ENCODE measurements at places on chromosomes 12 and 14. TPM values are rescaled to one million over a fixed set of nuclear protein-coding genes. Genes with fewer than 3 reads are reported as not detected.

DNA sequence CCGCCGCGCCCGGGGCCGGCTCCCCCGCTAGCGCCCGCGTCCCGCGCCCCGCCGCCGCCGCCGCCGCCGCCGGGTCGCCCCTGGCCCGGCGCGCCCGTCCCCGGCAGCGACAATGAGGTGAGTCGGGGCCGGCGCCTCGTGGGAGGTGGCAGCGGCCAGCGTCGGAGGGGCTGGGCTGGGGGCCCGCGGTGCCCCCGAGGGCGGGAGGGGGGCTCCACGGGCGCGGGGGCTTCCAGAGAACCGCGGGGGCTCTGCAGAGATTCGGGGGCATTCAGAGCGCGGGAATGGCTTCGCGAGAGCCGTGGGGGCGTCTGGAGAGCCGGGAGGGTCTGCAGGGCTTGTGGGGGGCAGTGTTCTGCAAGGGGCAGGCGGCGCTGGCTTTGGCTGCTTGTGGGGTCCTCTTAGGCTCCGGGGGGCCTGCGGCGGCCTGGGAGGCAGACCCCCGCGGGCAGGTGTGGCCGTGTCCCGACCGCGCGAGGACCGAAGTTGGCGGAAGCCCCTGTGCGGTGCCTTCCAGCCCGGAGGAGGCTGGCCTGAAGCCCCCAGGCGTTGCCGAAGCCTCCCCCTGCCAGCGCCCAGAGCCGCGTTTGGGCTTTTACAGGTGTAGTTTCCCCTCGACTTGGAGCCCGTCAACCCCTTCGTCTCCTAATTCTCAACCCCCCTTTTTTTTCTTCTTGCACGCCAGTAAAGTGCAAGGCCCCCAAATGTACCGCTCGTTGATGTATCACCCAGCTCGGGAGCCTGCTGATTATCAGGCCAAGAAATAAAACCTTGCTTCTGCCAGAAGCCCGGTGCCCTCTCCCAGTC is 93.1 kb upstream of the EVL start:
- no peak for DNase-seq

DNA sequence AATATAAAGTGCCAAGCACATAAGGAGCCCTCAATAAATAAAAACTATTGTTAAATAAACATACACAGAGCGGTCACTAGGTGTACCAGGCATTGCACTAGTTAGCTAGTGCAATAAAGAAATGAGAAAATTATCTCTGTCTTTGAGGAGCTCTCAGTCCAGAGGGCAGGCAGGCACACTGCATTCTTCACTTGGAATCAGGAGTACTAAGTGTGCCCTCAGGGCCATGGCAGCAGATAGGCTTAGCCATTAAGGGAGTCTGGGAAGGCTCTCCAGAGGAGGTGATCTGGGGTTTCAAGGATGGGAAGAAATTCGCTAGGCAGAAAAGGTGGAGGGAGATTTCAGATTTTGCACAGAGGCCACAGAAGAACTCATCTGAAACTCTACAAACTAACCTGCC is 9.1 kb downstream of the ABCD4 start:
- DNase-seq, result no peak

GALNT8 gene
- 0.13 TPM for total RNA-seq

- no peak for DNase-seq
These were observed 593 bp upstream of the PA2G4 start for GRCh38 chr12:56103823-56104108.

DNA sequence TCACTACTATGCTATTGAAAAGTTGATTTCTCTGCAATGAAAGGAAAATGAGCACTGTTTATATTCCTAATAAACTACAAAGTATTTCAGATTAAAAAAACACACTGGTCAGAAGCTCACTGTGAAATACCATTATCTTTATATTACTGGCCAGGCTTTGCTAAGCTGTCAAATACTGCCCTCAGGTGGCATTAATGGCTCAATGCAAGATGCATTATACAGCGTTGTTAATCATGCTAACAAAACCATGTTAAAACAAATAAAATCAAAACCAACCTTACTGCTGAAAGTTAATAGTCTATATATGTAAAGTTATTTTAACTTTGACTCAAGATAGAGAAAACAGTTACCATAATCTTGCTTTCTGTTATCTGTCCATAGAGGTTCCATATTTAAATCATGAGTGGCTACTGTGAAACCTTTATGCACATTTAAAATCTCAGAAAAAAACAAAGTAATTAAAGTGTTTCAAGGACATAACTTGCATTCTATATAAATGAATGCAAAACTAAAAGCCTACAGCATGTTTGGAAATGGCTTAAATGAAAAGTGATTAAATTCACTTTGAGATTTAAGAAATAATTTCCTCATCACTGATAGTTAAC is 121.7 kb downstream of the RALGAPA1 start:
- DNase-seq, result peak; percentile 69

GRCh38 chr12:32975122-32975521 is 78.5 kb upstream of the PKP2 start:
- no peak for DNase-seq

DNA sequence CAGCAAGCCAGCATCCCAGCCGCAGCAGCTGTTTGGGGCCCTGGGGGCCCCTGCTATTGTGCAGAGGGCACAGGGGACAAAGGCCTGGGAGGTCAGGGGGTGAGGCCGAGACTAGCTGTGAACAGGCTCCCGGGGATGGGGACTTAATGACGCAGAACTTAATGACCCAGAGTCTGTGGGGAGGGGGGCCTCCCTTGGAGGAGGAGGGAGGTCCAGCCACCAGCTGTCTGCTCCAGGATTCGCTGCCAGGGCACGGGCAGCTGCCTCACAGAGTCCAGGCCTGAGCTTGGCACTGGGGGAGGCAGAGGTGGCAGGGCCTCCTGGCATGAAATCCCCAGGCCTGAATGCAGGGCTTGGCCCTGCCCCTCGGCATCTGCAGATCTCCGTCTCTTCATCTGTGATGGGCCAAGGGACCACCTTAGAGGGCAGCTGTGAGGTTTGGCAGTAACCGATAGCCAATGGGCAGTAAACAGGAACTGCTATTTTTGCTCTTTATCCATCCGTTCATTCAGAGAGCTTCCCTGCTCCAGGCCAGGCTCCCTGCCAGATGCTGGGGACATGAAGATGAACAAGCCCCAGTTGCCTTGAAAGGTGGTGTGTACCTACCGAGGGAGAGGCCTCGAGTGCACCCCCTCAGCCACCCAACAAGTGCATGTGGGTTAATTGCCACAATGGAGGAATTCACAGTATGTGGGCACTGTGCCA is 6.7 kb downstream of the FAM222A start:
- no peak for DNase-seq

COX8C gene
- not detected for total RNA-seq

DNA sequence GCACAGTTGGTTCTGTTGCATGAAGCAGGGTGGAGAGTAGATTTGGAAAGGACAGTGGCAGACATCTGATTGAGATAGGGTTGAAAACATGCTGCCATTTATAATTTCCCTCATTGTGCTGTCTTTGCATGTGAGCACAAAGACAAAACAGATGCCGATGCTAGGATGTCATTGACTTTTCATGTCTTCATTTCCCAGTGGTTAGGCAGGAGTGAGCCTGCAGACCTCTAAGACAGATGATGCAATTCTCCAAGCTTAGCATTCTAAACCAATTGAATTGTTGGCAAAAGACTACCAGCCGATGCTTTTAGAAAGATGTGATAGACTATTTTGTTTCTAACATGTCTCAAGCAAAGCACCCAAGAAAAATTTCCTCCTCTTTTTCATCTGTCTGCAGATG is 37.1 kb upstream of the PELI2 start:
- DNase-seq, result no peak

OR4K15 gene
- total RNA-seq, result not detected

DNA sequence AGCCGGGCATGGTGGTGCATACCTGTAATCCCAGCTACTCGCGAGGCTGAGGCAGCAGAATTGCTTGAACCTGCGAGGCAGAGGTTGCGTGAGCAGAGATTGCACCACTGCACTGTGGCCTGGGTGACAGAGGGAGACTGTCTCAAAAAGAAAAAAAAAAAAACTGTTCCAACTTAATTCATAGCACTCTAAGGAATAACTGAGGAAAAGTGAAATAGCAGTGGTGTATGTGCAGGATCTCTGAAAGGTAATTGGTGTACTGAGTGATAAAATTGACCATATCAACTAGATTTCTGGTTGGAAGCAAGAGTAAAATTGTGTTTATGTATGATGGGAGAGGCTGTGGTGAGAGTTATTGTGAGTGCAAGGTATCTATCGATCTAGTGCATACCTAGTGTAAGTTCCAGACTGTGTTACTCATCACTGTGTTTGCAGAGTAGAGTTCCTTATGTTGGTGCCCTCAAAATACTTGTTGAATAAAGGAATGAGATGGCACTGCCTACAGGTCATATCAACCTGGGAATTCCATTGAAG is 6.3 kb downstream of the CAND1 start:
- no peak for DNase-seq

DNA sequence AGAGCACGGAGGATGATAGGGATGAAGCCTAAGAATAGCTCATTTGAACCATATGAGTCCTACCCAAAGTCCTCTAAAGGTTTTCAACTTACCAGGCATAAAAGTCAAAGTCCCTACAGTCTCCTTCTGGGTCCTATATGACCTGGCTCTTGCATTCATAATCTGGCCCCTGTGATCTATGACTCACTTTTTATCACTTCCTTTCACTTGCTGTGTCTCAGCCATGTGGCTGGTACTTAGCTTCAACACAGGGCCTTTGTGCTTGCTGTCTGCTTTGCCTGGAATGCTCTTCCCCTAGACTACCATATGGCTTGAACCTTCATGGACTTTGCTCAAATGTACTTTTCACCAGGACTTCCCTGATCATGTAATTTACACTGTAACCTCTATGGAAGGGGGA is 137.6 kb upstream of the TMTC1 start:
- peak; percentile 6 for DNase-seq

SERPINA10 gene
- total RNA-seq, result not detected

ACSS3 gene
- total RNA-seq, result 0.26 TPM

- peak; percentile 7 for DNase-seq
These were observed 20.0 kb upstream of the FICD start for GRCh38 chr12:108495054-108495453.

SIX6 gene
- not detected for total RNA-seq

- DNase-seq, result no peak
These were observed 55.4 kb downstream of the GRIP1 start for GRCh38 chr12:66623455-66623854.

- peak; percentile 24 for DNase-seq
These were observed 48.8 kb upstream of the SLCO1C1 start for GRCh38 chr12:20646239-20646827.

- peak; percentile 40 for DNase-seq
These were observed 69.4 kb downstream of the CD163L1 start for GRCh38 chr12:7374423-7375144.

DNA sequence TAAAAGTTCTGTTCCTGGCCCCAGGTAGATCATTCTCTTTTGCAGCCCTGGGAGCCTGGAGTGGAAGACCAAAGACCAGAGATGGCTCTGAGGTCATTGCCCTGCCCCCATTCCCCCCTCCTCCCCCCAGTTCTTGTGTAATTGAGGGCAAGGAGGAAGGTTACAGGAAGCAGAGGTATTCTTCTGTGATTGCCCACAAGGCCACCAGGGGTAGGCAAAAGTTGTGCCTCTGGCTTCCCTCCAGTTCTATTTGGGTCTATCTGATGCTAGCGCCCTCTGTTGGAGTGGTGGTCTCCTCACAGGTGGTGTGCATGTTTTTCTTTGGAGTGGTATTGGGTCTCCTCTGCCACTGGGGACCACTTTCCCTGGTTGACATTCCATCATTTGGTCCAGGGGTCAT is 41.2 kb upstream of the CRY1 start:
- peak; percentile 3 for DNase-seq

DNA sequence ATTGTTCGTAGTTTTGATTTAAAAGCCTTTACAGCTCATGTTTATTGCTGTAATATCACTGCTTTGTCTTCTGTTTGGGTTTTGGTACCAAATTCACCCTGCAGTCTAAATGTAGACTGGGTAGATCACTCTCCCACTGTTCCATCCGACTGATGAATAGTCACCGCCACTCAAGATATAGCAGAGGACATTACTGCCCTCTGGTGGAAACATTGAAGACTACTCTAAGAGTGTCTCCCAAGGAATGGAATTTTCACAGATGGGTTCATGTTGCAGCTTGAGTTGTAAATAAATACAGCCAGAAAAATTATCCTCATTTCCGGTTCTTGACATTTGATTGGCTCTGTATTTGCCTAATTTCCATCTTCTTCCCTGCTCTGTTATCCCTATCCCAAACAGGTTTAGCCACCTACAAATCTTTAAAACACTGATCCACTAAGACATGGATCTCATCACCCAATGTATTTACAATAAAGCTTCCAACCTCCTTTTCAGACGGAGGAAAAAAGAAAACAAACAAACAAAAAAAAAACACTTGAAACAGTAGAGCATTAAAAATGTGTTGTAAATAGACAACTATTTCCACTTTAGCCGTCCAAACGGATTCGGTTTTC is 198.3 kb upstream of the CPNE8 start:
- DNase-seq, result peak; percentile 36

- no peak for DNase-seq
These were observed 535.4 kb downstream of the RPS29 start for GRCh38 chr14:49050822-49051221.

GRCh38 chr12:92176646-92177045 is 31.0 kb upstream of the BTG1 start:
- no peak for DNase-seq

DNA sequence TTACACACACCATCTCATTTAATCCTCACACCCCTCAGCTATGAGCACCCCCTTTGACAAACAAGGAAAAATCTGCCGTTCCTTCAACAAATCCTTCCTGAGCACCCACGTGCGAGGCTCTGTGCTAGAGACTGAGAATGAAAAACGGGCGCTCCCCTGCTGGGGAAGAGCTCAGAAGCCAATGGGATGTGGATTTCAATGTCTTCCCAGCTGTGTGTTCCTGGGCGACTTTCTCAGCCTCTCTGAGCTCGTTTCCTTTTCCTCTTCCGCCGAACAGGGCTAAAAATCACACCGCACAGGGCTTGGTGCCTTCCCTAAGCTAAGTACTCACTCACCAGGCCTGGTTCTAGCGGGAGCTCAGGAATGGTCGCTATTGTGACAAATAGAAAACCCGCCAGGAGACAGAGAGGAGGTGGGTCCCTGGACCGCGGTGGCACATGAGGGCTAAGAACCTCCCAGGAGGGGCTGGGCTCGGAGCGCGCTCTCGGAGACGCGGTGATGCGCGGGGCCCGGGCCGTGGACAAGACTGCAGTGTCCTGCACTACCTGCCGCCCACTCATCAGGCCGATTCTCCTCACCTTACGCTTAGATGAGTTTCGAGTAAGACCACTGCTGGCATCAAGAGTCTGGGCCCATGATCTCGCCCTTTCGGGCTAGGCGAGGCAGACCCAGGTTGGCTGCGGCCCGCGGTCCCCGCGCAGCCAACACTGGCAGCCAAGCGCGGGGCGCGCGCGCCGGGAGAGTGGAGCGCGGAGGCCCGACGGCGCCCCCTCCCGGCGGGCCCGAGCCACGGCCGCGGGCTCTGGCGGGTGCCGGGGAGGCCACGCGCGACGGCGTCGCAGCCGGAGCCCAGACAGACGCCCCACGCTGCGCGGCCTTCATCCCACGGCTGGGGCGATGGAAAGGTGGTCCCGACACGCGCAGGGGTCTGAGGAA is 17.0 kb downstream of the ZDHHC22 start:
- DNase-seq, result peak; percentile 69

LRIG3 gene
- total RNA-seq, result 33.0 TPM

DNA sequence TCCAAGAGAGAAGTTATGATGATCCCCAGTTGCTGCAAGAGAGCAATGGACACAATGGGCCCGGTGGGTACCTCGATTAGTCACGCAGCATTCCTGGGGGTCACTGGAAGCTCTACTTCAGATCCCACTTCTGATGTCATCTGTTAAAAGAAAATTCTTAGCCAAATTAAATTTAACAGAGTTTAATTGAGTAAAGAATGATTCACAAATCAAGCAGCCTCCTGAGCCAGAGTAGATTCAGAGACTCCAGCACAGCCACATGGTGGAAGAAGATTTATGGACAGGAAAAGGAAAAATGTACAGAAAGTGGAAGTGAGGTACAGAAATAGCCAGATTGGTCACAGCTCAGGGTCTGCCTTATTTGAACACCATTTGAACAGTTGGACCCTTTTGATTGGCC is 107.5 kb downstream of the SPTSSA start:
- no peak for DNase-seq

CMKLR1 gene
- total RNA-seq, result 0.13 TPM

Measured in dermis microvascular lymphatic vessel endothelial cell (primary cell).